ENCODE measurements at places on chromosomes 7 and 10. TPM values are rescaled to one million over a fixed set of nuclear protein-coding genes. Genes with fewer than 3 reads are reported as not detected.

The BLNK gene
- polyA plus RNA-seq, result 217 TPM

The NPC1L1 gene
- polyA plus RNA-seq, result not detected

The ZNF467 gene
- polyA plus RNA-seq, result not detected

The CEP55 gene
- 0.53 TPM for polyA plus RNA-seq

The BHLHA15 gene
- 5.3 TPM for polyA plus RNA-seq

The THNSL1 gene
- 5.0 TPM for polyA plus RNA-seq

The MACC1 gene
- 1.2 TPM for polyA plus RNA-seq

The EXOC6 gene
- 12.4 TPM for polyA plus RNA-seq

The TBX20 gene
- polyA plus RNA-seq, result not detected

The AKR1C4 gene
- not detected for polyA plus RNA-seq

The EZH2 gene
- polyA plus RNA-seq, result 2.6 TPM

The RBM20 gene
- polyA plus RNA-seq, result not detected

The TCERG1L gene
- polyA plus RNA-seq, result not detected

The HACD1 gene
- polyA plus RNA-seq, result not detected

The UCN3 gene
- not detected for polyA plus RNA-seq

The PHKG1 gene
- polyA plus RNA-seq, result not detected

The HABP2 gene
- not detected for polyA plus RNA-seq

The ST8SIA6 gene
- polyA plus RNA-seq, result not detected
